ENCODE measurements at places on chromosomes 7 and 10. TPM values are rescaled to one million over a fixed set of nuclear protein-coding genes. Genes with fewer than 3 reads are reported as not detected.
A peak's percentile ranks its signal among the peaks of the same experiment; 100 is the strongest.

GRCh38 chr7:141954334-141954733, 7.6 kb upstream of the CLEC5A start:
- no peak for DNase-seq

DNA sequence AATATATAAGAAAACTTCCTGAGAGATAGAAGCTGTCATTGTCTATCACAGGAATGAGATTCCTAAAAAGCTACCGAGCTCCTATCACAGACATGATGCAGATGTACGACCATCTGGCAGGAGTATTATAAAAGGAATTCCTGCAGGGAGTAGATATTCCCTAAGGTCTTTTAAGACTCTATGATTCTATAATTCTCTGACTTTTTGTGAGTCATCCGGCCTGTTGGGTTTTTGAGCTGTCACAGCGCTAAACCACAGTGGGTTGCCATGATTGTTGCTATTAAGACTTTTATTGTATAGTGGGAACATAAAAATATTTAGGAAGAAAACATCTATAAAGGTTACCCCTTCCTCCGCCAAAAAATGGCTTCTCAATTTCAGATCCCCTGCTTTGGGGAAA, 223.4 kb downstream of the BMPER start:
- no peak for DNase-seq

DNA sequence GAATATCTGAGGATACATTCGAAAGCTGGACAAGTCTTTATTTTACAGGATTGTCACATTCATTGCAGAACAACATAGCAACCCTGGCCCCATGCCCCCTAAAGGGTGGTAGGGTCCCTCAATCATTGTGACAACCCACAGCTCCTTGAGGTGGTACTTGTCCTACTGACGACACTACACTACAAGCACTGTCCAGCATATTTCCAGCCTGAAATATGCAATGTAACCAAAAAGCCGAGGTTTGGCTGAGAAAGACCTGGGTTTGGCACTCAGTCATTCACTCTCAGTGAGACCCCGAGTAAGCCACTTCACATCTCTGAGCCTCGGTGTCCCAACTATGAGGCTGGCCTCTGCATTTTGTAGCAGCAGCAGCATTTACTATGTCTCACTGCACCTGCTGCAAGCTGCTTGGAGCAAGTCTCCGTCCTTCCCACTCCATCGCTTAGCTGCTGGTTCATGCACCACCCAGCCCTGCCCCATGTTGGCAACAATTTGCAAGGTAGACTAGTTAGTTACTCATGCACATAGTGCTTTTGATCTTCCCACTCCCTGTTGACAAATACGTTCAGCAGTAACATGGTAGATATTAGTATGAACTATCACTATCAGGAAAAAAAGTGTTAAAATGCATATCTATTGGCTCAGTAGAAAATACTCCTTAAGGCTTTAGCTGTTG, 43.6 kb upstream of the TNPO3 start:
- DNase-seq: no peak

- no peak for DNase-seq
Measured at GRCh38 chr7:107877731-107878382, 13.1 kb upstream of the DLD start.

DNA sequence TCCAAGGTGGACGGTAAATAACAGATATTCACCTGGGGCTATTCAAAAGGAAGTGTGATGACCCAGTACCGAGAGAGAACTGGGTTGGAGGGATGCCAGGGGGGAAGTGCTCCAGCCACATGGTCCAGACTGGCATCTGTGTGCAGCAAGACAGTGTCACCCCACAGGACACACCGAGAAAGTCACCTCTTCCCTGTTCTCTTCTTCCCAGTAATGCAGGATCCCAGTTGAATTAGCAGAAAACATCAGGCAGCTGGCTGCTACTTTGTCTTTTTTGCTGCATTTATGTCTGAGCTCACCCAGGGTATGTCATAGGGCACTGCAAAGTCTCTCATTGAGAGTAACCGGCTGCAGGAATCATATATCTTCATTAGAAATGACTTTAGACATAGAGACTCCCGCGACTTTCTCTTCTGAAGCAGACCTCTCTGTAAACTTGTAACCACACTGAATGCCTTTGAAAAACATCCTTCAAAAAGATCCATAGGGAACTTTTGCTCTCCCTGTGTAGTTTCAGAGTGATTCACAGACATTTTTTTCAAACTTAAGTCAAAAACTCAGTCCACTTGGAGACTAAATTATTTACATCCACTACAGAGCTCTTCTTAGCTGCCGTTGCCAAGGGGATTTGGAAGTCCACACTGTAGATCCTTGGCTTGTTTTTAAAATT, 609.0 kb upstream of the DPP6 start:
- no peak for DNase-seq

DNA sequence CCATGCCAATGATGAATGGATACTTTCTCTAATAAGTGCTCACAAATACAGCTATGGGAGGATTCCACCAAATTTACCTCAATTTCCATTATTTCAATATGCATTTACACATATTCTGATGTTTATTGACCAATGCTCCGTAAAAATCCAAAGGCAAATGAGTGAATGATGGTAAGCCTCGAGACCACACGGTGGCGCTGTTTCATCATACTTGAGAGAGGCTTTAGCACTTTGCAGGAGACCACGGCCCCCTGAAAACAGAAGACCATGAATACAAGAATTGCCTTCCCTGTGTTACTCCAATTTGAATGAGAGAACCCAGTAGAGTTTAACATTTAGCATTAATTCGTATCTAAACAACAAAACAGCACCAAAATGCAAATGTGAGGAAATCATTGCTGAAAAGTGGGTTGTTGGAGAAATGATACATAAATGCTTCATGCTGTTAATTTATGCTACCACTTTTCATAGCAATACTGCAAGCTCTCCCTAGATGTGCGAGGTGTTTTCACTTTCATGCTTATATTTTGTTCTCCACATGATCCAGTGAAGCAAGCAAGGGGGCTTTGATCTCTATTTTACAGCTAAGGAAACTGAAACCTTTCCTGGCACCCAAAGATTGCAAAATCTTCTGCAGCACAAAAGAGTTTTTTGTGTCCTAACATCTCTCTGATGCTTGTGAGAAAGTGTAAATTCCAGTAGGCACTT, 35.4 kb downstream of the TRIL start:
- DNase-seq: peak; percentile 72

DNA sequence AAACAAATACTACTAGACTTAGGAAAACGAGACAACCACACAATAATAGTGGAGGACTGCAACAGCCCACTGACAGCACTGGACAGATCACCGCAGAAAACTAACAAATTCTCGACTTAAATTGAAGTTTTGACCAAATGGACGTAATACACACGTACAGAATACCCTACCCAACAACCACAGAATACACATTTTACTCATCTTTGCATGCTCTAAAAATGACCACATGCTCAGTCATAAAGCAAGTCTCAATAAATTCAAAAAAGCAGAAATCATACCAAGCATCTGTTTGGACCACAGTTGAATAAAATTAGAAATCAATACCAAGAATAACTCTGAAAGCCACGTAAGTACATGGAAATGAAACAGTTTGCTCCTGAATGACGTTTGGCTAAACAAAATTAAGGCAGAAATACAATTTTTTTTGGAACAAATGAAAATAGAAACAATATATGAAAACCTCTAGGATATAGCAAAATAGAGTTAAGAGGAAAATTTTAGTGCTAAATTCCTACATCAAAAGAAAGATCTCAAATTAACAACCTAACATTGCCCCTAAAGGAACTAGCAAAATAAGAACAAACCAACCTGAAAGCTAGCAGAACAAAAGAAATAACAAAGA, 30.6 kb downstream of the MAPK8 start:
- no peak for DNase-seq

- DNase-seq: no peak
Measured at GRCh38 chr7:25578991-25579777, 350.9 kb upstream of the NPVF start.

DNA sequence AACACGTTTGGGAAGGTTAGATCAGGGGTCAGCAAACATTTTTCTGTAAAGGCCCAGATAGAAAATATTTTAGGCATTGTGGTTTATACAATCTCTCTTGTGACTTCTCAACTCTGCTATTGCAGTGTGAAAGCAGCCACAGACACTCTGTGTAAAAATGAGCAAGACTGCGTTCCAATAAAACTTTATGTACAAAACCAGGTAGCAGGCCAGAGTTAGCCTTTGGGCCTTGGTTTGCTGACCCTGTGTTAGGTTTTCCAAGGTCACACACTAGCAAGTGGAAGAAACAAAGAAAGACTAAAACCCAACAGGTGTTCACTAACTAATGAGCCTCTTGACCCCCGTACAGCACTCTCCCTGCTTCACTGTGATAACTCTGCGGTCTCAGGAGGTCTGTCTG, 14.9 kb upstream of the PAXIP1 start:
- DNase-seq: no peak

DNA sequence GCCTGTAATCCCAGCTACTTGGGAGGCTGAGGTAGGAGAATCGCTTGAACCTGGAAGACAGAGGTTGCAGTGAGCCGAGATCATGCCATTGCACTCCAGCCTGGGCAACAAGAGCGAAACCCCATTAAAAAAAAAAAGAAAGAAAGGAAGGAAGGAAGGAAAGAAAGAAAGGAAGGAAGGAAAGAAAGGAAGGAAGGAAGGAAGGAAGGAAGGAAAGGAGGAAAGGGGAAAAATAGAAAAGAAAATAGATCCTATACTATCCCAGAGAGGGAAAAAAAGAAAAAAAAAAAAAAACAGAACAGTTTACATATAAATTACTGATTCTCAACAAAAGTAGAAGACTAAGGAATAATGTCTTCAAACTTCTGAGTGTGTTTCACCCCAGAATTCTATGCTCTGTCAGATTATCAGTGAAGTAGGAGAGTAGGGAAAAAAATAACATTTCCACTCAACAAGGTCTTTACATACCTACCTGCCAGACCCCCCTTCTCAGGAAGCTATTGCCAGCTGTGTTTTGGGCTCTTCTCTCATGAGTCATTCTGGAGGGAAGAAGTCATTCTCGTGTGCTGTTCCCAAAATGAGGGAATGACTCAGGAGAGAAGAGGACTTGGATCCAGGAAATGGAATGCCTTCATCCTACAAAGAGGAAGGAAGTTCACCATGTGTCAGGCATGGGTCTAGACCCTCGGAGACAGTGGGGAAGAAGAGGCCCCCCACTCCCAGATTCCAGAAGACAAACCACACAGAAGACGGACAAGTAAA, 20.9 kb downstream of the RGS10 start:
- DNase-seq: peak; percentile 89

- no peak for DNase-seq
Measured at GRCh38 chr7:47497367-47498096, 84.4 kb downstream of the TNS3 start.

DNA sequence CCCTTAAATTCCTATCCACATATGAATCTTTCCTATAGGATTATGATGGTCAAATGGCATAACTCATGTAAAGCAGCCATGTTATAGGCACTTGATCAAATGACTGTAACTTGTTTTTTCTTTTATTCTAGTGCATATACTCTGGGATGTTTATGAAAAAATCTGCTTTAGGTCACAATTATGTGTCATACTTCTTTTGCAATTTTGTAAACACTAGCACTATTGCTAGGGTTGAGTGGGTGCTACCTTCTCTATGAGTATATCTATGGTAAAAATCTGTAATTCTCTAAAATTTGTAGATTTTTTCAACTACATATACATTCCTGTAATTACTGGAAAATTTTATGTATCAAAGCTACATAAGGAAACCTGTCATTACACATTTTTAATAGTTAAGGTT, 50.0 kb downstream of the HGF start:
- DNase-seq: no peak

DNA sequence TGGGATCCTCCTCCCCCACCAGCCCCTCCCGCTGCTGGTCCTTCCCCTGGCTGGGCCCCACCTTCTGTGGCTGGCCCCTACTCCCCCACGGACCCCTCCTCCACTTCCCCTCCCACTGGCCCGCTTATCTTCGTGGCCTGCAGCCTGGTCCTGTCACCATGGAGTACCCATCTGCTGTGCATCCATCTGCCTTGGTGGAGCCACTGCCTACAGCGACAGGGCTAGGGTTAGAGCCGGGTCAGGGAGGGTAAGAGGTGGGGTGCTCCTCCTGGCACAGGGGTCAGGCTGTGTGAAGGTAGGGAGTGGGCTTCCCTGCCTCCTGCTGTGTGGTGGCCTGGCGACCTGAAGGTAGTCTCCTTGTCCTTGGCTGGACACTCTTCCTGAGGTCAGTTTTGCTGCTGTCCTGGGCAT, 5.2 kb downstream of the ADCY1 start:
- DNase-seq: no peak

GRCh38 chr10:102583435-102584417, 60.6 kb upstream of the TRIM8 start:
- DNase-seq: peak; percentile 87

GRCh38 chr7:130872341-130872740, 138.3 kb upstream of the KLF14 start:
- DNase-seq: no peak

GRCh38 chr7:109354000-109354399, 784.3 kb downstream of the DNAJB9 start:
- no peak for DNase-seq

DNA sequence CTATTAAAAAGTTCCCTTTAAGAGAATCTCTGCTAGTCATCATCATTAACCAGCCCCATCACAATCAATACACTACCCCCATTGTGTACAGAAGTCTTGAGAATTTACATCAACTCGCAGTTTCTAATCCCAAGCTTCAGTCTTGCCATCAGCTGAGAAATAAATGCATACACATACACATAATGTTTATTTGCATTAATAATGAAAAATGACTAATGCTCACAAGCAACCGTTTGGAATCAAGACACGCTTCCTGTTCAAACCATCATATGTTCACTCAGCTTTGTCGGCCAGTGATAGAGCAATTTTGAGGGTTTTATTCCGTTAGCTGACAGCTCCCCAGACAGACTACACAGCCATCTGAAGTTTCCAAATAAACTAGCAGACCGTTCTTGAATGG, 287.1 kb downstream of the SFMBT2 start:
- DNase-seq: no peak

DNA sequence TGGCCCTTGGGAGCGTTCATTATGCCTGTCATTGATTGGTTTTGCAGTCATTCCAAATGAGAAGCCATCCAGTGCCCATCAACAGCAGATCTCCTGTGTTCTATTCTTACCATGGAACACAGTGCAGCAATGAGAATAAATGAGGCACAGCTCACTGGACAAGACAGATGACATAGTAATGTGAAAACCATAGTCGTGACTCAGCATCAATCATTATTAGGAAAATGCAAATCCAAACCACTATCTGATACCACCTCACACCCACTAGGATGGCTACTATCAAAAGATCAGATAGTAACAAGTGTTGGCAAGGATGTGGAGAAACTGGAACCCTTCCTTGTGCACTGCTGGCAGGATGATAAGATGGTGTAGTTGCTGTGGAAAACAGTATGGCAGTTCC, 144.7 kb downstream of the ARHGAP22 start:
- no peak for DNase-seq

GRCh38 chr10:25304606-25305005, 129.8 kb downstream of the GPR158 start:
- DNase-seq: no peak

ALOX5 gene
- total RNA-seq: 6.1 TPM

SHOC2 gene
- total RNA-seq: 39.5 TPM

DCLRE1A gene
- total RNA-seq: 13.9 TPM
